ENCODE measurements at places on chromosomes 3 and 15. TPM values are rescaled to one million over a fixed set of nuclear protein-coding genes. Genes with fewer than 3 reads are reported as not detected.

MYZAP gene
- polyA plus RNA-seq, result 17.5 TPM

ELL3 gene
- polyA plus RNA-seq, result 38.9 TPM

CD96 gene
- 4.1 TPM for polyA plus RNA-seq

HYKK gene
- 11.1 TPM for polyA plus RNA-seq

FBXL22 gene
- 6.3 TPM for polyA plus RNA-seq

GP9 gene
- polyA plus RNA-seq, result 0.18 TPM

DNA sequence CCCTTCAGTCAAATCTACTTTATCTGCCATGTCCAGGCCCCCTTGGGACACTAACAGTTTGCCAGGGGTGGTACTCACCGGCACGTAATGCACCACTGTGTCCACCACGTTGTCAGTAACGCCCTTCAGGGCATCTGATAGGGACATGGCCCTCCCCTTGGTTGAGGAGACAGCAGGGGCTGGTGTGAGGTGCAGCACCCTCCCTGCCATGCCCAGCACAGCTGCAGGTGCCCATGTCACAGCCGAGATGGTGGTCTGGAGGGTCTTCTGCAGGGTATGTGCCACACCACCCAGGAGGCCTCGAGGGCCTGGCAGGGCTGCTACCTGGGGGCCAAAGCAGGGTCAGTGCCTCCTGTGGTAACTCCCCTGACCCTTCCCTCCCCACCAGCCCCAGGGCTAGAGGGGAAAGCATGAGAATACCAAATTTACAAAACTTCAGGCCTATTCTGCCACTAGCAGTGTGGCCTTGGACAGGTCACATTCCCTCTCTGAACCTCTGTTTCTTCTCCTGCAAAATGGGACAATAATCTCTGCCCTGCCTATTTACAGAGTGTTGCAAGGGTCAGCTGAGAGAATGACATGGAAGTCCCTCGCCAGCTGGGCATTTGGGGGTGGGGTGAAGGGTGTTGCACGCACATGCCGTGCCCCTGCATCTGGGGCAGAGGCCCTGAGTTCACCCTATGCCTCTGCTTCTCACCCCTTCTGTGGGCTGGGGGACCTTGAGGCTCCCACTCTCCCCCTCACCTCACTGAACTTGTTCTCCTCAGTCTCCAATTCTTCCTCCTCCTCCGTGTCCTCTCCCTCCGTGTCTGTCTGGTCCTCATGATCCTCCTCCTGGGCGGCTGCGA is 11.8 kb upstream of the KIF7 start:
- no peak overlapping the region for H3K27ac ChIP-seq
- H3K27me3 ChIP-seq, result peaks cover 4% of the 10 kb centered on the region
- DNase-seq, result no peak
- H3K4me3 ChIP-seq, result no peak overlapping the region

DNA sequence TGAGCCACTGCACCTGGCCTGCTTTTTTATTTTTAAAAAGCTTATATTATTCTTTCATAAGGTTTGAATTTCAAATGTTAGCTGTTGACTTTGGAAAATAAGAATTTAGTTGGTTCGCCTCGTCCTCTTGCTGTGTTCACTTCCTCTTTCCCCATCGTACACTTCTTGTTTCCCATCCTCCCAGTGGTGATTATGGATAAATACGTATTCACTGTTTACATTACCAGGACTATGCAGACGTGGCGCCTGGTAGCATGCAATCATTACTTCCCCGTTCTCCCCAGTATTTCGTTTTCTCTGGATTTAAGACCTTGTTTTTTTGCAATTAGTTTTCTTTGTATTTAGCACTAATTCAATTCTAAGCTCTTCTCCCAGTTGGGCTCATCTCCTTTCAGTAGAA is 70.1 kb downstream of the LMLN start:
- H3K27ac ChIP-seq, result no peak overlapping the region
- H3K4me1 ChIP-seq, result no peaks in the 10 kb centered on the region
- no peak overlapping the region for H3K4me3 ChIP-seq
- no peak for DNase-seq
- H3K27me3 ChIP-seq, result no peaks in the 10 kb centered on the region

GRCh38 chr15:52337198-52337853 is 41.7 kb upstream of the MYO5C start:
- H3K4me3 ChIP-seq, result no peak overlapping the region
- H3K36me3 ChIP-seq, result no peaks in the 10 kb centered on the region
- no peaks in the 10 kb centered on the region for H3K27me3 ChIP-seq
- no peaks in the 10 kb centered on the region for H3K4me1 ChIP-seq
- no peak for DNase-seq

DNA sequence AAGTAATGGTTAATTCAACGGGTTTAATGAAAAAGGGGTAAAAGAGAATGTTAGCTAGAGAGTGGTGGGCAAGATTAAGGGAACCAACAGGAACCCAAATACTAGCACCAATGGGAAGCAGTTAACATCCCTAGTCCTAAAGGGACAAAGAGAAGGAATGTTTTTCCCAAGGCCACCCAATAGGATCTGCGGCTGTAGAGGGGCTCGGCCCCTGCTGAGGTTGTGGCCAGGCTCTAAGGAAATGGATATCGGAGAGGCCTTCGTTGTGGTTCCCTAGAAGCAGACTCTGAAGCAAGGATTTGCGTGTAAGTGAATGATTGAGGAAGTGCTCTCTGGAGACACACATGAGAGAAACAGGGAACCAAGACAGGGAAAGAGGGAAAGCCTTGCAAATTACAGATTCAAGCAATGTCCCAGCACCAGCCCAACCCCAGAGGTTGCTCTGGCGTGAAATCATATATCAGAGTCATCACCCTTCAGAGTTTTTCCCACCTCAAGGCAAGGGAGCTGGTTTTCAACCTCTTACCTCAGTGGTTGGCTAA is 83.6 kb upstream of the TNIK start:
- no peak overlapping the region for H3K4me3 ChIP-seq
- DNase-seq, result no peak
- no peaks in the 10 kb centered on the region for H3K36me3 ChIP-seq

DNA sequence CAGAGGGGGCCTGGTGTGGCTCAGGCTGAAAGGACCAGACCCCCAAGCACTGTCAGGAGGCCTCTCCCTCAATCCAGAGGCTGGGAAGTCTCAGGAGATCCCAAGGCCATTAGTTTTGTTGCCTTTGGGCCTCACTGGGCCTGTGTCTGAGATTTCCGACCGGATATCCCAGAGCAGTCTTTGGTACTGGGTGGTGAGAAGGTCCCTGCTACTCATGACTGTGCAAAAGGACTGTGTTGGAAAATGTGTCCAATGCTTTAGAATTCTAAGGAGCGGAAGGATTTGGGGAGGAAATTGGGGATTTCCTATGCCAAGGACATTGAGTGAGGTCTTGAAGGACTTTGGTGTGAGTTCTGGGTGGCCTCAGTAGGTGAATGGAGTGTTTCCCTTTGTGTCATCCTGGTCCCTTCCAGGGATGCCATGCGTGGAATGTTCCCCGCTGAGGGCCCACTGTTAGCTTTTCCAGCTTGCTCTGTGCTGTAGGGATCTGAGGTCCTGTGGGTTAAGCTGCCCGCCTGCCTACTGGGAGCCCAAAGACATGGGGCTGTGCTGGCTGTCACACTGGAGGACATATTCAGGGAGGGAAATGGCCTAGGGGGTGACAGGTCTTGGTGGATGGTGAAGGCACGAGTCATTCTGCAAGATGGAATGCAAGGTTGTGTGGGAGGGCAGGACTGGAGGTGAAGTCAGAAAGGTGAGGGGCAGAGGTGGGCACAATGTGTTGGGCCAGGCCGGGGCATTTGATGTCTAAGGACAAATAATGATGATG is 16.4 kb downstream of the SMAD6 start:
- H3K27ac ChIP-seq, result no peak overlapping the region
- peaks cover 82% of the 10 kb centered on the region for H3K36me3 ChIP-seq
- no peak for DNase-seq
- H3K4me3 ChIP-seq, result no peak overlapping the region

- no peak overlapping the region for H3K27ac ChIP-seq
- no peaks in the 10 kb centered on the region for H3K27me3 ChIP-seq
- H3K4me3 ChIP-seq, result no peak overlapping the region
- peaks cover 24% of the 10 kb centered on the region for H3K36me3 ChIP-seq
Measured at GRCh38 chr15:73232776-73233175, 136.0 kb downstream of the HCN4 start.

DNA sequence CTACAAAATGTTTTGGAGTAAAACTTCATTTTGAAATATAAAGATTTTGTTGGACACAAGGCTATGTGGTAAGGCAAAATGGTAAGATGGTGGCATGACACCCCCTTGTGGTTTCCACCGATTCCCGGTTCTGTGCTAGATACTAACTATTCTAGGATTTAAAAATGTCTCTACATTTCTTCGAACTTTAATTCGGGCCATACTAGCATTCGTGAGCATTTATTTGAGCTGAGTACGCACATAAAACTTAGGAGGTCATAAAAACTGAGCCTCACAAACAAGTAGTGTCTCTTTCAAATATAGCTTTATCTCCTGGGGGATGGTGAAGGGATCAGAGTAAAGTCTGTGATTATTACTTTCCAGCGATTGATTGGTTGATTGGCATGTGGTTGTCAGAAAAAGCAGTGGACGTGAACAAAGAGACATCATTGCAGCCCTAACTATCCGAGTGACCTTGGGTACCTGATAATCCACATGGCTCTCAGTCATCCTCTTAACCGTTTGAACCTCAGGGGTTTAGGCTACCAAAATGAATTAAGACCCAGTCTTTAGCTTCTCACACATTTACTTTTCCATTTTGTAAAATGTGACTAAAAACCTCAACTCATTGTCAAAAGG is 1.1 kb upstream of the ZNF639 start:
- DNase-seq, result no peak
- H3K4me3 ChIP-seq, result peak overlapping the region; percentile 69
- peaks cover 16% of the 10 kb centered on the region for H3K4me1 ChIP-seq
- peaks cover 12% of the 10 kb centered on the region for H3K36me3 ChIP-seq
- H3K27me3 ChIP-seq, result no peaks in the 10 kb centered on the region

DNA sequence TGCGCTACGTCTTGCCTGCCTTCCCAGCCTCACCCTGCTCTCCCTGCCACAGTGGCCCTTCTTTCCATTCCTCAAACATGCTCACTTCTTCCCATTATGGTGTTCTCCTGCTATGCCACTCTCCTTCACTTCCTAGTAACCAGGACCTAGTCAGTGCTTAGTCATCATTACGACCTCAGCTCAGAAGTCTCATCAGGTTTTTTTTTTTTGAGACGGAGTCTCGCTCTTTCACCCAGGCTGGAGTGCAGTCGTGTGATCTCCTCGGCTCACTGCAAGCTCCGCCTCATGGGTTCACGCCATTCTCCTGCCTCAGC is 149.5 kb downstream of the GREM1 start:
- no peak for DNase-seq
- no peaks in the 10 kb centered on the region for H3K4me1 ChIP-seq
- no peak overlapping the region for H3K27ac ChIP-seq

DNA sequence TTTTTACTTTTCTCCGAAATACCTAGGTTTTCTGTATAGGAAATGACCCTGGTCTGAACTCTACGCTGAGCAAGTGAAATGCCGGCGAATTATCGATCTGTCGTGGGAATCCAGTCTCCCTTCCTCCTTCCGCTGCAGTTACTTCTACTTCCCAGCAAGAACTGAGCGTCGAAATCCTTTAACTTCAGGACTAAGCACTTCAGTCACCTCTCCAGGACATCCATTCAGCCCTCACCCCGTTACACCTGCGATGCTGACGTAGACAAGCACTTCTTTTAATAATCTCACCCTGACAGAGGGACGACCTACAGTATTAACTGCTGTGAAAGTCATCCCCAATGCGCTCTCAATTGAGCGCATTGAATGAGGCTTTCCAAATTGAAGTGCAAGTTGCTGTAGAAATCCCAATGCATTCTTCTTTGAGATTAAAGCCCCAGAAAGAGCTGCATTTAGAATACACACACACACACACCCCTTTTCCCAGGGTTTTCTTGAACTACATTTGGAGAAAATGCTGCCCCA is 1.3 kb downstream of the TOP2B start:
- H3K4me3 ChIP-seq, result peak overlapping the region; percentile 73
- H3K4me1 ChIP-seq, result peaks cover 4% of the 10 kb centered on the region
- peak; percentile 64 for DNase-seq
- no peaks in the 10 kb centered on the region for H3K36me3 ChIP-seq

GRCh38 chr3:132135628-132136333 is 101.0 kb upstream of the CPNE4 start:
- no peaks in the 10 kb centered on the region for H3K36me3 ChIP-seq
- no peak overlapping the region for H3K27ac ChIP-seq
- no peak overlapping the region for H3K4me3 ChIP-seq

DNA sequence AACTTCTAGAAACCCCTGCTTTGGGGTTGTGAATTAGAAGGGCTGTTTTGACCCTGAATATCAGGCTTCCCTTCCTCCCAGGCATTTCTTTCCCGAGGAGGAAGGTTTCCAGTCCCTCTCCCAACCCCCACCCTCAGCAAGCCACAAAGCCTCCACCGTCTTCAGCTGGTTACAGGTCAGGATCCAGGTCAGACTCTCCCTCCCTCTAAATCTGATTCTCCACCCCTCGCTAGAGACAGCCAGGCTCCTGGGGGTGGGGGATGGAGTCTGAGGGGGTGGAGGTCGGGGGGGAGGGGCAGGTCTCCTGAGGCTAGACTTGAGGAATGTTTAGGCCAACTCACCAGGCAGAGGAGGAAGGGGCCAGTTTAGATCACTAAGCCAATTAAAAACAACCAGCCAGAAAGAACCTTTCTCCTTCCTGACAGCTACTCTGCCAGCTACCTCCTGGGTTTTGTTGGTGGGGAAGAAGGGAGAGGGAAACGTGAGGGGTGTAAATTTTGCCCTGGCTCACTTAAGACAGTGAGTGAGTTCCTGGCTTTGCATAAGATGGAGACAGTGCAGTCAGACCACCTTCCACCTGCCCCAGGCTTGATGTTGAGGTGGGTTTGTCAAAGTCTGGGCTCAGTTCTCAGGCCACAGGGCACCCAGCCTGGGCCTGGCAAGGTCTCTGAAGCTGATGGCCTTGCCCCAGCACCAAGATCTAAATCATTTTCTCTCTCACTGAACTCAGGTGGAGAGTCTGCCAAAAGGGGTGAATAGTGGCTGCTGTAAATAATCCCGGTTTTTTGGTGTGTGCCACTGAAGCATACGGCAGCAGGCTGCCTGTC is 19.5 kb downstream of the BMF start:
- H3K27me3 ChIP-seq, result no peaks in the 10 kb centered on the region
- no peak for DNase-seq
- H3K27ac ChIP-seq, result no peak overlapping the region
- H3K36me3 ChIP-seq, result peaks cover 23% of the 10 kb centered on the region

GRCh38 chr3:138732456-138732855 is 102.3 kb downstream of the PIK3CB start:
- no peak overlapping the region for H3K4me3 ChIP-seq
- no peak for DNase-seq

DNA sequence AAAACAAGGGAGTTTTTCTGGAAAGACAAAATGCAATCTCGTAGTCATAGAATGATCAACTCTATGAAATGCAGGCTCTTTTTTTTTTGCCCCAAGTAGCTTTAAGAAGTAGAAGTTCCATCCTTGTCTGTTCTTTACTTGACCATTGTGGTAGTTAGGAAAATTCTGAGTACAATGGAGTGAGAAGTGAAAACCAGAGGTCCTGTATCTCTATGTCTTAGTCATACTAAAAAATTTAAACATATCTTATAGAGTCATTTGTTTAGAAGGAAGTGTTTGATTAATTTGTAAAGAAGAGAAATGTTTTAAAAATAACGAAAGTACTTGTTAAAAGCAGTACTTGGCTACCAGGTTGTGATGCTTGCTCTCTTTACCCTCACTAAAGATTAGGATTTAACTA is 52.4 kb downstream of the PRKCI start:
- H3K4me3 ChIP-seq, result no peak overlapping the region
- H3K27ac ChIP-seq, result no peak overlapping the region
- peaks cover 8% of the 10 kb centered on the region for H3K4me1 ChIP-seq
- H3K27me3 ChIP-seq, result no peaks in the 10 kb centered on the region
